ENCODE measurements at places on chromosomes 1 and 21.

DNA sequence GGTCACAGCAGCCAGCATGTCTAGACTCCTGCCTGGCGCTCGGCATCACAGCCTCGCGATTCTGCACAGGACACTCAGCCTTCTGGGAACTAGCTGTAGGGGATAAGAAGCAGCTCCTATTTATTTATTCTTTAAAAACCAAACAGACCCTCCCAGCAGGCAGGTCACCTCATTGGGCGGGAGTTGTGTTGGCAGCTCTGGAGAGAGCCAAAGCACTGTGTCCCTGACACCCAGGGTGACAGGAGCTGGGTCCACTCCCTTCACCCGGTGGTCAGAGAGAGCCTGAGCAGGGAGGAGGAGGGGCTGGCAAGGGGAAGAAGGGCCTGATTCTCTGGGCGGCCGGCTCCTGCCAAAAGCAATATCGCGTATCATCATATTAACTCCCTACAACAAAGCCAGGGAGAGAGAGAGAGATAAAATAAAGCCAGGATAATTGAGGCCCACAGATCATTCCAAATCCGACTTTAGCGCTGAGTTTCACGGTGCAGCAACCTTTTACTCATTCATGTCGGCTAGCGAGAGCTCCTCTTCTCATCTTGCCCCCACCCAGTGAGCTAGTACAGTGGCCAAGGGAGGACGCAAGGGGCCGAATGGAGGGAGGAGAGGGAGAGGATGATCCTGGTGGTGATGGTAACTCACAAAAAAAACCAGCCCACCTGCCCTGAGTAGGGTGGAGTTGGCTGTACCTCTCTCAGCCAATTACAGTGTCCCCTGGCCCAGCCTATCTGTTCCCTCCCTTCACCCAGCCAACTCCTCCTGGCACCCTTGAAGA is 79.8 kb upstream of the IFFO2 start:
- no peak for DNase-seq

- no peak for DNase-seq
These were observed 4.5 kb downstream of the TXNIP start for GRCh38 chr1:145991735-145992412.

DNA sequence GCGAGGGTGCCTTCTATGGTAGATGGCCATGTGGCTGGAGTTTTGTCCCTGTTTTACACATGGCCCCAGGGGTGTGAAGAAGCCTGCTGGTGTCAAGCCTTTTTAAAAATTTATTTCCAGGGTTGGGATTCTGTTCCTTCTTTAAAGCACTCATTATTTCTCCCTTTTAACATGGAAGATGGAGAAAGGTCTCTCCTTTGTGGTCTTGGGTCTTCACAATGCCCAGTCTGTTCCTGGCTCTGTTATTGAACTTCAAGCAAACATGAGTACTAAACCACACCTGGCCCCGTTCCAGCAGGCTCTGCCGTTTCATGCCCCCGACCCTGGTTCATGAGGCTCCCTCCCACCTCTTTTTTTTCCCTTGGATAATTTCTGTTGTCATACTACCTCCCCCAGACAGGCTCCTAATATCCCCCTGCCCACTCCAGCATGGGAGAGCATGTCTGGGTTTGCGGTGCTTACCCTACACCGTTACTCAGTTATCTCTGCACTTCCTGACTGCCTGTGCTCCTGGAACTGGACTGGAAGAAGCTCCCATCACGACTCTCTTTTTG is 121.2 kb upstream of the KIAA0040 start:
- DNase-seq: no peak

DNA sequence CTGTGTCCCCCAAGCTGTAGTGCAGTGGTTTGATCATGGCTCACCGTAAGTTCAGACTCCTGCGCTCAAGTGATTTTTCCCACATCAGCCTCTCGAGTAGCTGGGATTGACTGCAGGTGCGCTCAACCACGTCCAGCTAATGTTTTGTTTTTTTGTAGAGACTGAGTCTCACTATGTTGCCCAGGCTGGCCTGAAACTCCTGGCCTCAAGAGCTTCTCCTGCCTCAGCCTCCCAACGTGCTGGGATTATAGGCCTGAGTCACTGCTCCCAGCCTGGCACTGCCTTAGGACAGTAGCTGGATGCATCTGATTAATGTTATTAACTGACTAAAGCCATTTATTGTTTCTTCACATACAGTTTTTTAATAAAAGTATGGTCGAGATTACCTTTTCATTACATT is 40.2 kb downstream of the RNF11 start:
- DNase-seq: no peak

GRCh38 chr21:32599526-32599925 is 12.7 kb downstream of the CFAP298 start:
- no peak for DNase-seq

DNA sequence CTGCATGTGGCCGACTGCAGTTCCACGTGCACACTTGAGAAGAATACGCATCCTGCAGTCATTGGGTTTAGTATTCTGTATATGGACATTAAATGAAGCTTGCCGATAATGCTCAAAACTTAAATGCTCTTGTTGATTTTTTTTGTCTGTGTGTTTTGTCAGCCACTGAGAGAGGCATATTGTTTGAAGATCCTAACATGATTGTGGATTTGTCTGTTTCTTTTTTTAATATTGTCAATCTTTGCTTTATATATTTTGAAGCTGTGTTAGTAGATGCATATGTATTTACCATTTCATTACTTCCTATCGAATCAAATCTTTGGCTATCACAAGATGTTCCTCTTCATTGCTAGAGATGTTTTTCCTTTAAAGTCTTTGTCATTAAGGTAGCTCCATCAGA is 73.2 kb downstream of the FHAD1 start:
- DNase-seq: no peak

DNA sequence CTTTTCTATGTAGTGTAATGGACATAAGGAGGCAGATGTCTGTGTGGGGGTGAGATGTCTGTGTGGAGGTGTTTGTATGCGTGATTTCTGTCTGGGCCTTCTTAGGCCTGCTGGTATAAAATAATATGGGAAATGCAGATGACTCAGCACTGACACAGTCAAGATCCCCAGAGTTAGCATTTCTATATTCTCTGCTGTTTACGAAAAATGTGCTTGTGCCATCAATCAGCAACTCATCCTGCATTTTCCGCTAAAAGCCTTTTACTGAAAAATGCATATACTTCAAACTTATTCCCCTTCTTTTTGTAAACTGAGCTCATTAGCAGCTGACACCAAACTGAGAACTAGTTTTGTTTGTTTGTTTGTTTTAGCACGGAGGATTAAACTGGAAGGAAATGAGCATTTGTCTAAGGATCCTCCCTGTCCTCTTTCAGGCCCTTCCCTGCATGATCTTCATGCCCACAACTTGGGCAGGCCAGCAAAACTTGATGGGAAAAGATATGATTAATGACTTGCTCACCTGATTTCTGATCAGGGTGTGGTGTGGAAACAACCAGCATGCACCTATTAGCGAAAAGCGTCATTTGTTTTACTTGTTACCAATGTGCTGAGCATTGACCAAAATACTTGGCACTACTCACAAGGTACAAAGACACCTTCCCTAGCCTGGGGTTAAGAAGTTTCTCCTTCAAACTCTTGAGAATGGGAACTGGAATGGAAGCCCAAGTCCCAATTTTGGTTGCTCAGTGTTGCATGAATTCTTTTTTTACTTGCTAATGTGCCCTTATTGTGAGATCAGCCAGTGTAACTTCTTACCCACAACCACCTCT is 77.4 kb downstream of the NDUFS5 start:
- DNase-seq: peak; percentile 50

DNA sequence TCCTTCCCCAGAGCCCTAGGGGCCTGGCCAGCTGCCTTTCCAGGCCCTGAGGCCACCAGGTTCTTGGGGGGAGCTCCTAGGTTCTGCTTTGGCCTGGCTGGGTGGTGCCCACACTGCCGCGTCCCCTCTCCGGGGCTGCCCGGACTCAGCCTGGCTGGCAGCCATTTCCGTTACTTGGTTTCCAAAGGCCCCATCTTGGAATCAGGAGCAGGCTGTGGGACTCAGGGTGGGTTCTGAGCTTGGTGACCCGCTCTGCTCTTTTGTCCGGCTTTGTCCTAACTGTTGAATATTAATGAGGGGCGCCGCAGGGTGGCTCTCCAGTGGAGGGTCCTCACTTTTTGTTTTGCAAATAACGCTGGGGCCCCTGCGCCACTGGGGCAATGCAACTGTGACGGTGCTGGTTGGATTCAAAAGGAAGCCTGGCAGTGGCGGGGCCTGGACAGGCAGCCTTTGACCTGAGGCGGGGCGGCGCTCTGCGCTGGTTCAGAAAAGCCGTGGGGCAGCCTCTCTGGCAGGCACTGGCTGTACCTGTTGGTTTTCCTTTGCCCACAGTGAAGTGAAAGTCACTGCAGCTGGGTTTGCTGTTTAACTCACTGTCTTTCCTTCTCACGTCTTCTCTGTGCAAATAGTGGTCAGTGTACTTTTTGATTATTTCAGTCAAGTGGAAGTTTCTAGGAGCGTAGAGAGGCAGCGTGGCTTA is 20.2 kb downstream of the SKI start:
- no peak for DNase-seq

GRCh38 chr1:214882616-214883015 is 199.9 kb upstream of the KCNK2 start:
- no peak for DNase-seq

DNA sequence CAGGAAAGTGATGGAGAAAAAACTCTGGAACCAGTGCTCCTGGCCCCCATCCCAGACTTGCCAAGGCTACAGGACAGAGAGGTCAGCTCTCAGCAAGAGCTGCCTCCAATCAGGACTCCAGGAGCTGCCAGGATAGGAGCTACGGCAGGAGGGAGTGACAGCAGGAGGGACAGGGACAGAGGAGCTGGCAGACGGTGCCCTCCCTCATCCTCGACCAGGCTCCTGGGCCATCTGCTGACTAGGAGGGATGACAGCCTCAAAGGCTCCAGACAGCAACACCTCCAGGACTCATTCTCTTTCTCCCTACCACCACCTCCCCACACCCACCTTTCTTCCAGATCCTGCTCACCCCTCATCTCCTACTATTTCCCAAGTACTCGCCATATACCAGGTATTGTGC is 22.7 kb downstream of the DLGAP3 start:
- no peak for DNase-seq

DNA sequence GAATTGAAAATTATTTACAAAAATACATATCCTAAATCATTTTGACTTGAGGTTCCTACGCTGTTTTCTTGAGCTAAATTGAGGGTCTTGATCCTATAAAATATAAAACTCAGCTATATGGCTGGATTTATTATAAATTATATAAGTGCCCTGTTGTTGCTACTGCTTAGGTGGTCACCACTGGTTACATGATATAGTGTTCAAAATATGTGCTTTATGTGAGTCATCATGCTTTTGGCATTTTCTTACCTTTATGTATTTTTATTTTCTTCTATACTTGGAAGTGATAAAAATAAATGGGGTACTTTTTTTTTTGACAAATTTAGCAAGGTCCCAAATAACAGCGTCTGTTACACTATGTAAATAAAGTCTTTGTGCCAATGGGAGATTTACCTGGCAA is 31.1 kb upstream of the PTPRC start:
- no peak for DNase-seq

DNA sequence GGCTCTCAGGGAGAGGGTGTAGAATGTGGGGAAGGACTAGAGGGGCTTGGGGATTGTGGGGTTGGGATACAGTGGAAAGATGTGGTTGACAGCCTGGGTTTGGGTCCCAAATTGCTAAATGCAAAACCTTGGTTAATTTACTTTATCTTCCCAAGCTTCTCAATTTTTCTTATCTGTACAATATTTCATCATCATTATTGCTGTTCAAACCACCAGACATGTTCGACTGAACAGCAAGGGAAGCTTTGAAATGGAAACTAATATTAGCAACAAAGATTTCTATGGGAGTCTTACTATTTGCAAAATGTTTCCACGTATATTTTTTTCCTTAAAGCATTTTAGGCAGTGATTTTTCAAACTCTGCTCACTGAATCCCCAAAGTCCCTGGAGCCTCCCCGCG is 67.0 kb upstream of the KAZN start:
- no peak for DNase-seq

GRCh38 chr1:180893614-180894013 is 19.1 kb upstream of the KIAA1614 start:
- no peak for DNase-seq

DNA sequence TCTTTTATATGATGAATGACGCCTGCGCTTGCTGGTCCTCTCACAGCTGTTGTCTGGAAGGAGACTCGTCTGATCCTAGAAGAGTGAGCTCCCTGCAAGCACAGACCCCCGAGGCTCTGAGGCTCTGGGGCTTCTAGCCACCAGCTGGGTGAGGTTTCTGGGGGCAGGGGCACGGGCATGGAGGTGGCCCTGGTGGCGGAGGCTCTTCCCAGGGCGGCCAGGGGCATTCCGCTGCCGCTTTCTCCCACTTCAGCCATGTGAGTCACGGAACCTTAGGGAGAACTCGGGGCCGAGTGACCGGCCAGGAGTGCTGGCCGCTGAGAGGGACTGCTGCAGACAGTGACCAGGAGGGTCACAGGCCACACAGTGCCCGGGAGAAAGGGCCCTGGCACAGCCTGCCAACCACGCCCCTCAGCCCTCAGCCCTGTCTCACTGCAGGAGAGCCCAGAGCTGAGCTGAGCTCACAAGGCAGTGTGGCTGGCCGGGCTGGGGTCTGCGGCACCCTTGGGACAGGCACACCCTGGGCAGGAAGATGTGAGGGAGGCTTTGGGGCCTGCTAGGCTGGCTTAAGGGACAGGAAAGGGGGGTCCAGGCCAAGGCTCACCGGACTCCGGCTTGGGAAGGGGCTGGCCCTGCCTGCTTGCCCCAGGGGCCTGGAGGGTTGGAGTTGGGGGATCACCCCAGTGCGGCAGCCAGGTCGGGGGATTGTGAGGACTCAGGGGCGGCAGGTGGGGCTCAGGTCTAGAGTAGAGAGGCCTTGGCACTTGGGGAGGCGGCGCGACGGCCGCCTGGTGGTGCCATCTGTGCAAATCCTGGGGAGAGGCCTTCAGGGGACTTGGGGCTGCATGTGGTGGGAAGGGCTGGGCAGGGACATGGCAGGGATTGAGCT is 35.7 kb downstream of the MORN1 start:
- no peak for DNase-seq

- no peak for DNase-seq
These were observed 5.4 kb downstream of the ARTN start for GRCh38 chr1:43938892-43939587.

DNA sequence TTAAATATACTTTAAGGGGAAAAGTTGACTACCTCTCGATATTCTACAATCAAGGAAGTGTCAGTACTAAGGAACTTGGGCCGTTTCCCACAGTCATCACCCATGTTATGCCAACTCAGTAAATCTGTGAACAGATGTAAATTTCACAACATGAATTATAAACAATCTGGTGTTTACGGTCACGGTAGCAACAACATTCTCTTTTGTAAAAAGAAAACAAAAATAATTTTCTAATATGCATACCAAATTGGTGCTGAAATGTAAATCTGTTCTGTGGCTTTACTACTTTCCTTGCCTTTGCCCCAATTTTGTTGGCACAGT is 1.2 kb downstream of the SH3GLB1 start:
- no peak for DNase-seq

DNA sequence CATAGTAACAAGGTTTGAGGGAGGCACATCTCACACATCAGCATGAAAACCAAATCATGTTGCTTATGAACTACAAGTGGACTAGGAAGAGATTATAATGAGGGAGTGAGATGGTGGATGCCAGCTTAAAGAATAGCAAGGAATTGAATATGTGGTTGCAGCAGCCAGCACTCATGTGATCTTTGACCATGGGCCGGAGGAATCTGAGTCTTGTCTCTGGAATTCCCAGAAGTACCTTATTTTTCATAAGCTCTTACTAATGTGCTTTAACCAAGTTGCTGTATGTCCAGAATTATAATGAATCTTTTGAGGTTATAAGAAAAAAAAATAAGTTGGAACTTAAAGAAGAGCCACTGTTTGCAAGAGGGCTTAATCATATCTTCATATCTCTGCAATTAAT is 97.0 kb downstream of the DISP1 start:
- DNase-seq: no peak

All from AG08396 (cell line).